Fibroblast of skin of scalp (primary cell): ENCODE measurements at places on chromosomes 4 and X.

DNA sequence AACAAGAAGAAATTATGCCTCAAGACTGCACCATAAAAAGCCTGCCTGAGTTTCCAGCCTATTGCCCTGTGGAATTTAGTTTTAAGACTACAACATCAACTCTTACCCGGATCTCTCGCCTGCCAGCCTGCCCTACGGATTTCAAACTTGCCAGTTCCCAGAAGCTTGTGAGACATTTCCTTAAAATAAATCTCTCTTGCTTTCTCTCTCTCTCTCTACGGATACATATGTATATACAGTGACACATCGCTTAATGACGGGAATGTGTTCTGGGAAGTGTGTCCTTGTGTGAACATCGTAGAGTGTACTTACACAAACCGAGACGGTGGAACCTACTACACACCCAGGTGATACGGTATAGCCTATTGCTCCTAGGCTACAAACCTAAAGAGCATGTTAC lies 79.5 kb downstream of the CLNK start:
- DNase-seq, result peak; percentile 47

DNA sequence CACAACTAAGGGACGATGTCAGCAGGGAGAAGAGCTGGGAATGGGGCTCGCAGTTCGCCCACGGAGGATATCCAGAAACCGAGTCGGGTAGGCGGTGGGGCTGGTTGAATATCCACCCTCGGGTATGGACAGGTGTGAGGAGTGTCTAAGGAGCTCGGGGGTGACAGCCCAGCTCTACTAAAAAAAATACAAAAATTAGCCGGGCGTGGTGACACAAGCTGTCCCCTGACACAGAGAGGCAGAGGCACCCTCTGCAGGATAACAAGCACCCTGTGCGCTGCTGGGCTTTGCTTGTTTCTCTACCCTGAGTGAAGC lies 12.2 kb upstream of the ASMTL start:
- no peak for DNase-seq

- peak; percentile 50 for DNase-seq
Measured at GRCh38 chr4:110869862-110870572, 247.1 kb upstream of the PITX2 start.

DNA sequence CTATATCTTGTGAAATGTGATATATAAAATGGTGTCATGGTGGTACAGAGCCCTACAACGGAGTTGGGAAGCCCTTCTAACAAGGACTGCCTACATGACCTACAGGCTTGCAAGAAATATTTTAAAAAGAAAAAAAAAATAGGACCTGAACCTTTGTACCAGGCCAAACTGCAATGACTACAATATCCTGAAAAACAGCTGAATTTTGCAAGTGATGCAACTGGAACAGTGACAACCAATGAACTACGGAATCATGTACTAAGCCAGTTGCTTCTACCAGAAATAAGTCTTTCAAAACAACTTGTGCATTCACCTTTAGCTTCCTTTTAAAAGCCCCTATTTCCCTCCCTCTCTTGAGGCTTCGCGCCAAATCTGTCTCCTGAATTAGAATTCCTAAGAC lies 58.4 kb downstream of the PDGFC start:
- no peak for DNase-seq
